COLO829 (cell line): ENCODE measurements at places on chromosomes 12 and 14.

- no peak for DNase-seq
Observed at GRCh38 chr12:18703321-18703720, 34.5 kb downstream of the PLCZ1 start.

DNA sequence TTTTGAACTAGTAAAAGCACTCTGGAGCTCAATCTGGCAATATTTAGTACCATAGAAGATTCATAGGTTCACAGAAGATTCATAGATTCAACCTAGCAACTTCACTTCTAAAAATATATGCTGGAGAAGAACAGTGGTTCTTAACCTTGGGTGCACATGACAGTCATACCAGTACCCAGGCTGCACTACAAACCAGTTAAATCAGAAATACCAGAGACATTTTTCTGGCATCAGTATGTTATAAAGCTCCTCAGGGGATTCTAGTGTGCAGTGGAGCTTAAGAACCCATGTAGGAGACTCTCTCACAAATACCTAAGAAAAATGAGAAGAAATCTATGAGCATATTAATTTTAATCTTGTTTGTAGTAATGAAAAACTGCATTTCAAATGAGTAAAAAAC is 46.6 kb downstream of the CNTN1 start:
- DNase-seq = no peak

- peak; percentile 11 for DNase-seq
Observed at GRCh38 chr14:106605548-106606448, 1079.4 kb downstream of the TMEM121 start.

DNA sequence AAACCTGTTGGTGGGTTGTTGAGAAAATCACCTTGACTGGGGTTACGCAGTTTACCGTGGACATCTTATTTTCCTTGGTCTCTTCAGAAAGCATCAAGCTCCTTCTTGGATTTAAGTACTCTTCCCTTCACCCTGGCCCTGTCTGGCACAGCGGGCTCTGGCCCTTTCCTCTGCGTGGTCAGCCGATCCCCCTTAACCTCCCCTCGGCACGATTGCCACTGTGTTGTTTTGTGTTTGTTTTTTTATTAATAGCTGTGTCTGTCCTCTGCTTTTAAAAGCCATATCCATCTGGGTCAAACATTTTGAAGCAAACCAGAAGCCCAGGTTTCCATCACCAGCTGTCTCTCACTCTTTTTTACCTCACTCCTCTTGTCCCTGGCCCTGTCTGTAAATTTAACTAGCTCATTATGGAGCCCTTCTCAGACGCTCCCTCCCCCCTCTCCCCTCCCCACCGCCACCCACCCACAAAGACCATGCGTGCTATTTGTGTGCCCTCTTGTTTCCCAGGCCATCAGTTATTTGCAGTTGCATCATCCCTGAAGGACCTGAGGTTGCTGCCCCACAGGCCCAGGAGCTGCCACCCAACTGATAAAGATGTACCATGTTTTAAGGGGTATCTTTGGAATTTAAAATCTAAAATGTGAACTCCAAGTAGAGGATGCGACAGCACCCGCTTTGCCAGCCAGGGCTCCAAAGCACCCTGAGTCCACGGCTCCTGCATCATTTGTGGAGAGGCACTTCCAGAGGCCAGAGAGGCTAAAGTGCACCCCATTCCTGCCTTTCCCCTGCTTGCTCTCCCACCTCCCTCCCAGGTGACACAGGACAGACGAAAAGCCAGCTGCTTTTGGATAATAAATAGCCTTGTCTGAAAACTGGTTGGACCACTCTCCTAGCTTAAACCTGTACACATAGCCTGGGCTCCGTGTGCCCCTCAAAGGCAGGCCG is 3.9 kb downstream of the BCL11B start:
- no peak for DNase-seq

DNA sequence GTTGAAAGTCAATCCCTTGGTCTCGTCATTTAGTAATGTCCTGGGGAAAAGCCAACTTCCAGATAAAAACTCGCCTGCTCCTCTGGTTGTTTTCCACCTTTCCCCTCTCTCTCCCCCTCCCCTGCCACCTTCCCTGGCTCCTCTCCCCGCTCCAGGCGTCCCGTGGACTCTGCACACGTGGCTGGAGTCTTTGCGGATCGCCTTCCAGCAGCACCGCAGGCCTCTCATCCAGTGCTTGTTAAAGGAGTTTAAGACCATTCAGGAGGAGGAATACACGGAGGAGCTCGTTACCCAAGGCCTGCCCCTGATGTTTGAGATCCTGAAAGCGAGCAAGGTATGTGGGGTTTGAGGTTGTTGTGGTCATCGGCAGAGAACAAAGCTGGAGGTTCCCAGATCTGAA is 65.8 kb upstream of the PWP1 start:
- no peak for DNase-seq

DNA sequence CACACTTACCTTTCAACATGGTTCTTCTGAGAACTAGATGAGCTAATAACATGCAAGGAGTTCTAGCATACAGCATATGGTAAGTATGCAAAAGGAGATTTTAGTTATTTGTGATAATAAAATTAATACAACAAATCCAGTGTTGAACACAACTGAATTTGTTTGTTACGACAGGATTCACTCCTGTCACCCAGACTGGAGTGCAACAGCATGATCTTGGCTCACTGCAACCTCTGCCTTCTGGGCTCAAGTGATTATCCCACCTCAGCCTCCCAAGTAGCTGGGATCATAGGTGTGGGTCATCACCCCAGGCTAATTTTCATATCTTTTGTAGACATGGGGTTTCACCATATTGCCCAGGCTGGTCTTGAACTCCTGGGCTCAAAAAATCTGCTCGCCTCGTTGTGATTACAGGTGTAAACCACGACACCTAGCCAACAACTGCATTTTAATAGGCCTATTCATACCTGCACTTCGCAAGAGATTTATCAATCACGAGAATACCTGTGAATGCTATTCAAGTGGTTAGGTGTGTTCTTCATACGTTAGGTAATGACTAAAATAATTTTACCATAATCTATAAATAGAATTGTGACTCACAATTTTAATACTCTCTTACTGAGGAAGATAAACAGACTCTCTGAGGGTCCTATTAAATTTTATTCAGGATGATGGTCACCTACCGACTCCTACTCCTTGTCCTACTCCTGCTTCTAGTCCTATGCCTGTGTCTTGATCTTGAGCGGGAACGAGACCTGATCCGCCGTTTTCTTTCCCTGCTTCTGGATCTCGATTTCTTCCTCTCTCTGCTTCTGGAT is 10.0 kb downstream of the RSRC2 start:
- no peak for DNase-seq

DNA sequence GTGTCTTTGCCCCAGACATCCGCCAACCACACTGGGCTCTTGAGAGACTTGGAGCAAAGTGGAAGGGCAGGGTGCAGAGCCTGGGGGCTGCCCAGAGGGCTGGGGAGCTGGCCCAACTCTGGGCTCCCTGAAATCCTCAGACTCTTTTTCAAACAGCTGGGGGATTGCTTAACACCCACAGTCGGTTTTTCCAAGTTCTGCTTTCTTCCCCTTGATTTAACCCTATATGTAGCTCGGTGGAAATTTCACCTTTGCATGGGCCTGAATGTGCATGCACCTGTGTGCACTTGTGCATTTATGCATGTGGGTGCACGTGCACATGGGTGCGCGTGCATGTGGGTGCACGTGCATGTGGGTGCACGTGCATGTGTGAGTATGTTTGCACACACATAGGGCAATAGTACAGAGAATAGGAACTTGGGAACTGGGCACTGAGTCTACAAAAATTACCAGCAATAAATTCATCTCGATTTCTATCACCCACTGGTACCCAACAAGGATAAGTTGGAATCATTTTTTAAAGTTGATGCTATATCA is 52.3 kb upstream of the RFLNA start:
- DNase-seq = no peak

GRCh38 chr12:93122569-93123091 is 193.5 kb upstream of the EEA1 start:
- no peak for DNase-seq

DNA sequence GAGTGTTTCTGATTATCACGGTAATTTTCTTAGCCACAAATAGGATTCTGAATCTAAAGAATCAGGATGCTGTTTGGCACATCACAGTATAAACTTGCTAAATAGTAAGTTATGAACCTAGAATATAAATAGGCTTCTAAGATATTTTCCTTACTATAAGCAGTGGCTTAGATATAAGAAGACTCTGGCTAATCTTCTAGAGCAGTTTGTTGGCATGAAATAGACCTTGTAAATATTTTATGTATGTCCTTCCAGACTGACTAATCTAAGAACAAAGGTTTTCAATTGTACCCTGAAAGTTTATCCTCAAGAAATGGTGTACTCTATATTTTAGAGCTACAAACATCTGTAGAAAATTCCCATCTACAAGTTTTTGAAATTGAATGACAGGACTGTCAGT is 48.3 kb downstream of the LMNTD1 start:
- DNase-seq = no peak

- no peak for DNase-seq
Observed at GRCh38 chr14:77347751-77348150, 26.9 kb downstream of the GSTZ1 start.

DNA sequence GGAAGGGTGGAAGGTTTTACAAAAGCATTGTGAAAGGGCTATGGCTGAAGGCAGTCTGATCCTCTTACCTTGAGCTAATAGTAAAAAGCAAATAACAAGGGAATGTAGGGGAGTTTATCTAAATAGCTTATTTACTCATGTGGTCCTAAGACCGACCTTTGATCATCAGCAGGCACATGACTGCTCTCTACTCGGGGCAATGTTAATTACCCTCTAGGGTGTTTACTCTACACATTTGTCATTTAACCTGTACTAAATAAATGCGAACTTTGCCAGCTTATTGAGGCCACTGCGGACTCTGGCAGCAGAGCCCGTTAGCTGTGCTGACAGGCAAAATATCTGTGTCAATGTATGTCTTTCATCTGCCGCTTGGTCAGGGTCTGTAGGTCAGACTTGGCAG is 768.3 kb upstream of the ATXN7L3B start:
- DNase-seq = no peak

GRCh38 chr12:132285991-132286681 is 43.3 kb downstream of the GALNT9 start:
- peak; percentile 43 for DNase-seq

DNA sequence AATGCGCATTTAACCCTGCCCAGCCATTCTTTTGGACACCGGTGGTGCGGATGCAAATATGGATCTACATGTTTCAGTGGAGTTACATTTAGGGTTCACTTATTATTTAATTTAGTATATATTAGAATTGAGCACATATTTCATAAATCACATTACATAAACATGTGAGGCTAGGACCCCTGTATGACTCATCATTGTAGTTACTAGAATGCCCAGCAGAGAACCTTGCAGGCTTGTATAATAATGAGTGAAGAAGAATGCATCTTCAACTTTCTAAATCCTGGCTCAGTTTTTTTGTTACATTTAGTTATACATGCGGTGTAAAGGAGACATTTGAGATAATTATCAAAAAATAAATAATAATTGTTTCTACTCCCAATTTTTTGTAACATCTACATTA is 369.0 kb downstream of the ATP23 start:
- DNase-seq = no peak

DNA sequence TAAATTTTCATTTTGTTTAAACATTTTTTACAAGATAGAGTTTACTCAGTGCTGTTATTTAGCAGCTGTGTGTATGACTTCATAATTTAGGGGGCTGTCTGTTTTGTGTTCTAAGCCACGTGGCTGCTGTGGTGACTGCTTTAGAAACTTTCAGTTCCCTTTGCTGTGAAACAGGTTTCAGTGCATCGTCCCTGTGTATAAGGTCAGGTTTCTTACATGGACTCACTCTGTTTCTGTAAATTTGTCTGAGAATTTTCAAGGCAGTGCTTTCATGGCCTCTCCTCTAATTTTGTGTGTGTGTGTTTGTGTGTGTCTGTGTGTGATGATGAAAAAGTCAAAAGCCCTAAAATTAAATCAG is 32.4 kb downstream of the BICD1 start:
- no peak for DNase-seq

DNA sequence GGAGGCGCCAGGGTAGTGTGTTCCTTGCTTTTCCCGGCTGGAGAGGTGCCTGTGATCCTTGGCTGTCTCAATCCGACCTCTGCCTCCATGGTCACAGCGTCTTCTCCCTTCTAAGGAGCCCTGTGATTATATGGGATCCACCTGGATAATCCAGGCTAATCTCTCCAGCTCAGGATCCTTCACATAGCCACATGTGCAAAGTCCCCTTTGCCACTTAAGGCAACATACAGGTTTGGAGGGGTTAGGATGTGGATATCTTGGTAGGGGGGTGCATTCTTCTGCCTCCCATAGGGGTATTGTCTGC is 1.2 kb upstream of the HVCN1 start:
- no peak for DNase-seq

- no peak for DNase-seq
Observed at GRCh38 chr12:68406134-68406576, 74.0 kb upstream of the MDM1 start.
